ENCODE measurements at places on chromosomes 7 and 10.

GRCh38 chr10:62643606-62644587 is 160.6 kb upstream of the ADO start:
- DNase-seq, result no peak

- no peak for DNase-seq
Measured at GRCh38 chr7:68671671-68672070, 926.6 kb upstream of the AUTS2 start.

DNA sequence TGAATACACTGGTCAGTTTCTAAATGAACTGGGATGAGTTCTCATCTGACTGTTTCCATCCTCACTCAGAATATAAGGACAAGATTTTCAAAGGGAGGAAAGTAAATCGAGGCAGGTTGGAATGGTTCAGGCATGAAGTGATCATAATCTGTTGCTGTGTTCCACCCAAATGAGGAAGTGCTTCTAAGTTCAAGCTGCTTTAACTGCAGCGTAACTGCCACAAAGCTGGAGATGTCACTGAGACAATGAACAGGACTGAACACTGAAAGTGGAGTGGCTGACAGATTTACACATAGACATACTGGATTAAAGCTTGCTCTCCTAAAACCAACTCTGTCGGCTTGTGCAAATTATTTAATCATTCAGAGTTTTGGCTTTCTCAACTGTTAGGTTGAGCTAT is 66.6 kb downstream of the GPR37 start:
- no peak for DNase-seq

DNA sequence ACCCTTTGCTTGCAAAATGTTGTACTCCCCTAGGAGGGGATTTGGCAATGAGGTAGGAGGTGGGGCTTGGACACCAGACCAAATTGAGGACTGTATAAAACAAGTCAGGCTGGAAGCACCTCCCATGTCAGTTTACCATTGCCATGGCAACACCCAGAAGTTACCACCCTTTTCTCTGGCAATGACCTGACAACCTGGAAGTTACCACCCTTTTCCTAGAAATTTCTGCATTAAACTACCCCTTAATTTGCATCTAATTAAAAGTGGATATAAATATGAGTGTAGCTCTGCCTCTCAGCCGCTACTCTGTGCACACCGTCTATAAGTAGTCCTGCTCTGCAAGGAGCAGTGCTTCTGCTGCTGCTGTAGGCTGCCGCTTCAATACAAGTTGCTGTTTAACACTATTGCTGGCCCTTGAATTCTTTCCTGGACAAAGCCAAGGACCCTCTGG is 7.8 kb upstream of the BLNK start:
- no peak for DNase-seq

DNA sequence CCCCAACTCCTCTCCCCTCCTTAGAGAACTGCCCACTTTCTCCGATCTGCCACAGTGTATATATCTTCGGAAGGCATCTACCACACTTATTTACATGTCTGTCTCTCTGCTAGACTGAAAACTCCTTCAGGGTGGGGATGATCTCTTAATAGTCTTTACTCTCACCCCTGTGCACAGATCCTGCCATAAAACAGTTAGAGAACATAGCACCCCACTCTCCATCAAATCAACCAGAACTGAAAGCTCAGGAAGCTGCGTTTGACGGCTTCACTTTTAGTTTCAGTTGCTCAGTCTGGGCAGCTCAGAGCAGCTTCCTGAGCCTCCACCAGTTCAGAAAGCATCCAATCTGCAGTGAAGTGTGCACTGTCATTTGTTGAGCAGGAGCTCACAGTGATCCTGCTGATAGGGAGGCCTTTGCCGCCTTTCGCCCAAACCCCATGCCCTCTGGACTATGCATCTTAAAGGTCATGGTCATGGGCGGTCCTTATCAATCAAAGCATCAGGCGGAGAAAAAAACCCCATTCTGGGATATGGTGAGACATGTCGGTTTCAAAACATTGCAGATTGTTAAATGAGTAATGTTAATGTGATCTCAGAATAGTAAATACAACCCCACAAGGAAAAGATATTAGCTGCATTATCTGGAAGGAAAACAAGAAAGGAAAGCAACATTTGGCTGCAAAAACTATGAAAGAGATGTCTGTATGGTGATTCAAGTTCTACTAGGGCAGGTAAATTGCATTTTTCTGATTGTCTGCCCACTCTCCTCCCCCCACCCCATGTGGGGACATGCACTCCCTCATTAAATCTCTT is 167.1 kb upstream of the ADO start:
- no peak for DNase-seq

DNA sequence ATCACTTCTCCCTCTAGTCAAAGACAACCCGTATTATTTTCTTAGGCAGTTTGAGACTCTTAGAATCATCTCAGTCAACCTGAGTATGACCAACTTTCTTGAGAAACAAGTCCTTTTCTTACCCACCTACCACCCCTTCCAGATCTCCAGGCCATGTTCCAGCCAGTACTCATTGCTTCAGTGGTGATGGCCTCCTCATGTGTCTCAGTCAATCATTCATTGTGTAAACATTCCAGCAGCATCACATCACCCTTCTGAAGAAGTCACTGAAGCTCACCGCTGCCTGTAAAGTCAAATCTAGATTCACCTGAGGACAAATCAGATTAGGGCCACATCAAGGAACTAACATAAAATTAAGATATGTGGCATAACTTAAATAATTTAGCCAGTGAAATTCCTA is 467.2 kb upstream of the NRP1 start:
- DNase-seq, result no peak

Data from putamen (tissue), 1 donor.